ENCODE measurements at places on chromosomes 12 and 14. TPM values are rescaled to one million over a fixed set of nuclear protein-coding genes. Genes with fewer than 3 reads are reported as not detected.

The MAP4K5 gene
- 44.6 TPM for total RNA-seq

The RFX4 gene
- total RNA-seq = not detected

The SMCO2 gene
- not detected for total RNA-seq

The STAB2 gene
- total RNA-seq = 19.4 TPM

The MYF5 gene
- total RNA-seq = not detected

The MANSC4 gene
- 0.48 TPM for total RNA-seq

The ACSS3 gene
- 25.6 TPM for total RNA-seq

The HECTD4 gene
- total RNA-seq = 62.9 TPM

The COL2A1 gene
- not detected for total RNA-seq

The SLC4A8 gene
- not detected for total RNA-seq

The TTC6 gene
- not detected for total RNA-seq

The ACVRL1 gene
- 52.1 TPM for total RNA-seq

DNA sequence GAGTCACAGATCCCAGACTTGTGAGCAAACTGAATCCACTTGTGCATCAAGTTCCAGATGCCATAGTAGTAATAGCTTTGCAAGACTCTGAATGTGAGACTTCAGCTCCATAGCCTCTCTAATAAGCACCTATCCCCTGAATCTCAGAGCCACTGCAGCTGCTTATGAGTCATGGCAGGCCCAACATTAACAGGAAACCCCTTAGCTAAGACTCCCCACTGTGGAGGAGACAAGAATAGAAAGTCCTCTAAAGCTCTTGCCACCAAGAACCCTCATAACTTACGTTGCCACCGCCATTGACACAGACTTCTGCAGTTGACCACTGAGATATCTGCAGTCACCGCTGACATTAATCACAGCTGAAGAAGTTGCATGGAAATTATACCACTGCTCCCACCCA lies 62.9 kb upstream of the PDE3A start:
- no peak for DNase-seq

DNA sequence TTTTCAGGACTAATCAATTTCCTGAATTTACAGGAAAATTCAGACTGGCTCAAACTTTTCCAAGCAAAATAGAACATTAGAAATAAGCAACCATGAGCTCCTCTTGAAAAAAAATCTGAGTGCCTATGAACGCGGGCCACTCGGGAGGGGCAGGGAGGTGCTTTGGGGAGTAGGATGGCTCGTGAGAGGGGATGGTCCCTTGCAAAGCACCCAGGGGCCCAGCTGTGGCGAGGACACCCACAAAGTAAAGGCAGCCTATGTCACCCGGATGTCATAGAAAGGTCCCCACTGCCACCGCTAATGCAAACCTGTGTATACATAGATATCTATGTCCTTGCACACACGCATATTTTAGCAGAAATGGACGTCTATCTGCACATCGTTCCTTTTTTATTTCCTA lies 309.9 kb downstream of the ADGRD1 start:
- DNase-seq = no peak

- no peak for DNase-seq
Observed at GRCh38 chr14:56199982-56200577, 81.9 kb downstream of the PELI2 start.

- no peak for DNase-seq
Observed at GRCh38 chr12:106288101-106288493, 14.4 kb upstream of the TCP11L2 start.

DNA sequence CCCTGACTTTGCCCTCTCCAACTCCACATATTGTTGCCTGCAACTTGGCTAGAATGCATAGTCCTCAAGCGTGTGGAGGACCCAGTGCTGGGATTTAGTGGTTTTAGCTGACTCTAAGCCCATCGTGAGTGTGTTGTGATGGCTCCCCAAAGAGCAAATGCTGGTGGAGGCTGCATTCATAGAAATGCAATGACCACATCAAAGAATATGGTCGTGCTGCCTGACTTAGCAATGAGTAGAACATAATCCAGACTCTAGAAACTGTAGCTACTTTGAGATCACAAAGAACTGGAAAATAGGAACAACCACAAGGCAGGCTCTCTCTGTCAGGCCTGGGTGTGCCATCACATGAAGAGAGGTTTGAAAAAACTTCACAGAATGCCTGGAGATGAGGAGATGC lies 1.3 kb downstream of the DYRK4 start:
- no peak for DNase-seq

DNA sequence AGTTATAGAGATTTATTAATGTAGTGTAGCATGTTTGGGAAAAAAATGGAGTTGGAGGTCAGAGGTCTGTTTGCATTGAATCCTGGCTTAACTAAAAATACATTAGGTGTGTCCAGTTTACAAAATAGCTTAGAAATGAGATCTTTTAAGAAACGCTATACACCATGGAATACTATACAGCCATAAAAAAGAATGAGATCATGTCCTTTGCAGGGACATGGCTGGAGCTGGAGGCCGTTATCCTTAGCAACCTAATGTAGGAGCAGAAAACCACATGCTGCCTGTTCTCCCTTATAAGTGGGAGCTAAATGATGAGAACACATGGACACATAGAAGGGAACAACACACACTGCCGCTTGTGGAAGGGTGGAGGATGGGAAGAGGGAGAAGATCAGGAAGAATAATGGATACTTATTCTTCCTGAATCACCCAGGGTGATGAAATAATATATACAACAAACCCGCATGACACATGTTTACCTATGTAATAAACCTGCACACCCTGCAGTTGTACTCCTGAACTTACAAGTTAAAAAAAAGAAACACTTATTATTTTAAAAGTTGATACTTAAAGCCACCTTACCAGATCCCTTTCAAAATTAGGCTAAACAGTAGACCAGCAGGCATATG lies 14.0 kb upstream of the MYRFL start:
- no peak for DNase-seq

- DNase-seq = no peak
Observed at GRCh38 chr14:72751276-72752033, 142.4 kb downstream of the DPF3 start.

GRCh38 chr14:68634874-68635595 lies 157.8 kb downstream of the ZFP36L1 start:
- DNase-seq = no peak

- DNase-seq = no peak
Observed at GRCh38 chr12:92389466-92389865, 243.8 kb upstream of the BTG1 start.

- no peak for DNase-seq
Observed at GRCh38 chr14:74245292-74245691, 6.0 kb downstream of the VSX2 start.

DNA sequence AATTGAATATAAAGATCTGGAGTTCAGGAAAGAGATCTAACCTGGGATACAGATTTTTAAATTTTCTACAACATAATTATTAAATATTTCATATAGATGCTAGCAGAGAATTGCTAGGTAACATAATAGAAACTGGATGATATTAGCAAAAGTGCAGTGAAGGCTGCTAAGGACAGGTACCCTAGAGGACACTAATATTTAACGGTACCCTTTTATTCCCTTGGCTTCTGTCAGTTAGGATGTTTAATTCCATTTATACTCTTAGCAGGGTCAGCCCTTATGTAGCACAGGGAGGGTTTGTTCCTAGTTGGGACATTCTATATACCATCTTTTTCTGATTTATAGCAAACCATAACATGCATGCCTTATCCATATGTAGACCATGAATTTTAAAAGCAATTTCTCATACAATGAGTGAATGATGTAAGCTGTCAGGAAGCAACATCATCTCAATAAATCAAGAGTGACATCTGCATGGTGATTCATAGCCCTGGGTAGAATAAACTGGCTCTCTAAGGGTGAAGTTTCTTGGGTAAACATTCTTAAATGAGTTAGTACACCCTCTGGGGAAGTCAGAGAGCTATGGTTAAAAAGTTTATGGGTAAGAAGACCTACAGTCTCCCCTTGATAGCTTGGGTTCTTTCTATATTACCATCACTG lies 404.4 kb upstream of the MGAT4C start:
- no peak for DNase-seq

DNA sequence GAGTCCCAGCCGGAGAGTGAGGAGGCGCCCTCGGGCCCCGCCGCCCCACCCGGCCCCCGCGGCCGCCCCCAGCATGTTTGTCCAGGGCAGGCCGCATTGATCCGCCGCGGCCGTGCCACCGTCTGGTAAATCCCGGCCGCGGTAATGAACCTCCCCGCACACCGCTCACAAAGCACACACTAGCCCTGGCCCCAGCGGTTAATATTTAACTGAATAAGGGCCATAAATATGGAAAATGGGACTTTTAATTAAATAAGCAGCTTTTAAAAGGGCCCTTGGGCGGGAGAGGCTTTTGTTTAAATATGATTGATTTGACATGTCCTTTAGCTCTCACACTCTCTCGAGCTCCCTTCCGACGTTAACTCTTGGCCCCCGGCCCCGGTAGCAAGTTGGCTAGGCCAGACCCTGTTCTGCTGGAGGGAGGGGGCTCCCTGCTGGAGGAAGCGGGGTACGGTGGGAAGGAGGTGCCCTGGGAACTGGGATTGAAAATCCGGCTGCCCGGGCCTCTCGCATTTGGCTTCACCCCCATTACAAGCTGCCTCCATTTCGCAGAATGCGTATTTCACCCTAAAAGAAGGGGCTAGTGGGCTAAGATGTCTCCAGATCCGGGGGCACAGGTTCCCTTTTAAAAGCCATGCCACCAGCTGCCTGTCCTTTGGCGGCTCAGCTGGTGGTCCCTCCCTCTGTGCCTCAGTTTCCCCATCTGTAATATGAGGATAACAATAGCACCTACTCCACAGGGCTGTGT lies 199.8 kb downstream of the RBM19 start:
- no peak for DNase-seq

- DNase-seq = peak; percentile 79
Observed at GRCh38 chr14:104976198-104977007, 1.8 kb downstream of the AHNAK2 start.

DNA sequence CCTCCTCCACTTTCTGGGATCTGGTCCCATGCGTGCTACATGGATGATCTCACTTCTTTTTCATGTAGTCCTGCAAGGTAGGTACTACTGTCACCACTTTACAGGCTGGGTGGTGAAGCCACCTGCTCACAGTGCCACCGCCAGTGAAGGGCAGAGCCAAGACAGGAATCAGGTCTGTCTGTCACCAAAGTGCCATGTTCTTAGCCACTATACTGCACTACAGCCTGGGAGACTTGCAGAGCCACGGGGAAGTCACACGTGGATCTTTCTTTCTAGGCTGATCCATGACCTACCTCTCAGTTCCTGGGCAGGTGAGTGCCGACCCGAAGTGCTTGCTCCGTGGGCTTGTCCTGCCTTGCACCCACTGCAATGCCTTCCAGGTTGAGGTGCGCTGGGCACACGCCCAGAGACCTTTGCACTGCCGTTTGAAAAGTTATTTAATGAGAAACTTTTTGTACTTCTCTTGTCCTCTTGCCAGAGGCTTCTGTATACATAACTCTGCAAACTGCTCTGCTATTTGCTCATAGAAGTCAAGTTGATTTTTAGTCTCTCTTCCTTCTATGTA lies 19.7 kb upstream of the CLMN start:
- no peak for DNase-seq

DNA sequence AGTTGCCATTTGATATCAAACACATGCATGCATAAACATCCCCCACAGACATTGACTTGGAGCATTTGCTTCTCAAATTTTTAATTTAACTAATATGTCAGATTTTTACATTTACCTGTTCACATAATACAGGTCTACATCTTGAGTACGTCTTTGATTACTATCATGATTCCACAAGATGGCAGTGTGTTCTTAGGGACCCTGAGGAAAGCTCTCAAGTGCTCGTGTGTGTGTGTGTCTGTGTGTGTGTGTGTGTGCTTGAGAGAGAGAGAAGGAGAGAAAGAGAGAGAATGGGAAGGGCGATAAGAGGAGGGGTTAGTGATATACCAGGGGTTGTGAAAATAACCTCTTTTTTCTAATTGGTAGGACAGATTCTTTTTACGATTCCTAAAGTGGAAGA lies 167.1 kb upstream of the OR4E1 start:
- no peak for DNase-seq

- no peak for DNase-seq
Observed at GRCh38 chr14:83533734-83534133, 1996.2 kb upstream of the FLRT2 start.

GRCh38 chr12:49932023-49932422 lies 18.5 kb upstream of the AQP2 start:
- no peak for DNase-seq

GRCh38 chr12:132130690-132131089 lies 13.4 kb downstream of the DDX51 start:
- DNase-seq = no peak

GRCh38 chr12:110766311-110767154 lies 23.8 kb upstream of the PPP1CC start:
- no peak for DNase-seq

DNA sequence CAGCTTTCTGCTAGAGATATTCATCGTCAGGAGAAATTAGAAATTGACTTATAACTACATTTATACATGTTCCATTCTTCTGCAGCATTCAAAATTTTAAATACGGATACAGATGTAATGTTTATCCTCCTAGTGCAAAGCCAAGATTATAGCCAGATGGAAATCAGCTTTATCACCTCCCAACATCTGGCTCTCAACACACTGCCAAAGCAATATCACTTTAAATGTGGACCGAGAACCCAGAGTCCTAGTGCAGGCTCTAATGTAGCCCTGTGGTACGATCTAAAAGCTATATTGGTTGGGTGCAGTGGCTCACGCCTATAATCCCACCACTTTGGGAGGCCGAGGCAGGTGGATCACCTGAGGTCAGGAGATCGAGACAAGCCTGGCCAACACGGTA lies 6.5 kb downstream of the MLH3 start:
- no peak for DNase-seq

- no peak for DNase-seq
Observed at GRCh38 chr12:60830381-60830780, 1234.6 kb downstream of the SLC16A7 start.

DNA sequence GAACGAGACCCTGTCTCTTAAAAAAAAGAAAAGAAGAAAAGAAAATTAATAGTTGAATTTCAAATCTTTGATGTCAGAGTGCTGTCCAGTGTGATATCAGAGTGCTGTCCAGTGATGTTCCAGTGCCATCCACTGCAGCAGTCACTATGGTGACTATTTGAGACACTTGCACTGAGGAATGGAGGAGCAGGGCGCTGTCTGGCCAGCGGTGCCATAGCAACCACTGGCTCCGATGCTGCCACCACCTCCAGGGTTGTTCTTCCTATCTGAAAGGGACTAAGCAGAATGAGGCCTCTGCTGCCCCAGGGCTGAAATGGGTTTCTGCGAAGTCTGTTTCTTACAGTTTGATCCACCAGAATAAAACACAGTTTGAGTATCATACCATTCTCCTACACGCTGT lies 272.9 kb downstream of the NUAK1 start:
- no peak for DNase-seq

Data from uterus (tissue), 4 donors.